ENCODE measurements at places on chromosomes 7 and 10.

- peaks cover 19% of the 10 kb centered on the region for H3K4me1 ChIP-seq
- H3K27ac ChIP-seq = no peak overlapping the region
- peaks cover 3% of the 10 kb centered on the region for H3K27me3 ChIP-seq
- no peak for DNase-seq
These were observed 99.6 kb upstream of the LYZL1 start for GRCh38 chr10:29189256-29189655.

- H3K27ac ChIP-seq = peak overlapping the region; percentile 38
- peaks cover 99% of the 10 kb centered on the region for H3K27me3 ChIP-seq
- no peak overlapping the region for H3K4me3 ChIP-seq
- no peaks in the 10 kb centered on the region for H3K36me3 ChIP-seq
- DNase-seq = peak; percentile 76
- peaks cover 3% of the 10 kb centered on the region for H3K4me1 ChIP-seq
These were observed 19.4 kb downstream of the KAZALD1 start for GRCh38 chr10:101080933-101081931.

GRCh38 chr7:100247152-100247757, 27.5 kb downstream of the PVRIG start:
- peak; percentile 56 for DNase-seq
- peaks cover 48% of the 10 kb centered on the region for H3K4me1 ChIP-seq
- H3K27me3 ChIP-seq = peaks cover 8% of the 10 kb centered on the region
- H3K36me3 ChIP-seq = peaks cover 9% of the 10 kb centered on the region
- peak overlapping the region; percentile 65 for H3K4me3 ChIP-seq

DNA sequence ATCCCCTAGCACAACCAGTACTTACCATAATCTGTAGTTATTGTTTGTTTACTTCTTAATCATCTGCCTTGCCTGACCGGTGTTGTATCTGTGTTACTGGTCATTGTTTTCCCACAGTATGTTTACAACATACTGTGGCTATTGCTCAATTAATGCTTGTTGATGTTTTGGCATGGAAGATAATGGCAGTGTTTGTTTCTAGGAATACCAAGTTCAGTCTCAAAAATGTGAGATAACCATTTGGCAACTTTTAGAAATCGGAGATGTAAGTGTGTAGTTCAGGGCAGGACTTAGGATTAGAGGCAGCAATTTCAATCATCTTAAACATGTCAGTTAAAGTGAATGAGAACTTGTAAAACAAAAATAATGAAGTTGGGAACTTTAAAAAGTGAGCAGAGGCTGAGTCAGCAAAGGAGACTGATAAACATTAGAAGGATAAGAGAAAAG, 8.2 kb downstream of the MINDY3 start:
- no peaks in the 10 kb centered on the region for H3K27me3 ChIP-seq
- H3K36me3 ChIP-seq = peaks cover 83% of the 10 kb centered on the region
- no peak overlapping the region for H3K27ac ChIP-seq
- DNase-seq = no peak
- no peak overlapping the region for H3K4me3 ChIP-seq

- no peak for DNase-seq
- no peak overlapping the region for H3K4me3 ChIP-seq
- no peaks in the 10 kb centered on the region for H3K4me1 ChIP-seq
These were observed 3.0 kb downstream of the CLRN3 start for GRCh38 chr10:127889605-127890195.

- H3K27ac ChIP-seq = no peak overlapping the region
- H3K36me3 ChIP-seq = peaks cover 80% of the 10 kb centered on the region
- H3K4me3 ChIP-seq = no peak overlapping the region
- peaks cover 21% of the 10 kb centered on the region for H3K4me1 ChIP-seq
These were observed 56.9 kb downstream of the XPNPEP1 start for GRCh38 chr10:109866168-109866994.

- peak overlapping the region; percentile 25 for H3K27ac ChIP-seq
- H3K4me1 ChIP-seq = peaks cover 10% of the 10 kb centered on the region
- peaks cover 19% of the 10 kb centered on the region for H3K36me3 ChIP-seq
- H3K4me3 ChIP-seq = no peak overlapping the region
- H3K27me3 ChIP-seq = peaks cover 27% of the 10 kb centered on the region
These were observed 33.5 kb downstream of the SH2B2 start for GRCh38 chr7:102320181-102320580.

DNA sequence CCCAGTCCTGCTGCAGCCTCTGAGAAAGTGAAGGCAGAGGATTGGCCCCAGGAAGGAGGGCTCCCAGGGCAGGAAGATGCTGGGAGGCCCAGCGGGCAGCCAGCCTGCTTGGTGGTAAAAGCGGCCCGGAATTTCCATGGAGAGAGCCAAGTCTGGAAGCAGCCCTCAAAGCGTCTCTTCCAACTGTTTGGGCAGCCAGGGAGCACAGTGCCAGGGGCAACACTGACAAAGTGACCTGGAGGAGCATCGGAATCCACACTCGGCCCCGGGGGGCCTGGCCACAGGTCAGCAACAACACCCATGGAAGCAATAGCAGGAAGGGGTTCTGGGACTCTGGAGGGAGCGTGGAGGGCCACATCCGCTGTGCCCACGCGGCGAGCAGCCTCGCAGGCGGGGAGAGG, 63.2 kb upstream of the FGFR2 start:
- H3K4me1 ChIP-seq = peaks cover 12% of the 10 kb centered on the region
- no peak overlapping the region for H3K27ac ChIP-seq
- DNase-seq = no peak

DNA sequence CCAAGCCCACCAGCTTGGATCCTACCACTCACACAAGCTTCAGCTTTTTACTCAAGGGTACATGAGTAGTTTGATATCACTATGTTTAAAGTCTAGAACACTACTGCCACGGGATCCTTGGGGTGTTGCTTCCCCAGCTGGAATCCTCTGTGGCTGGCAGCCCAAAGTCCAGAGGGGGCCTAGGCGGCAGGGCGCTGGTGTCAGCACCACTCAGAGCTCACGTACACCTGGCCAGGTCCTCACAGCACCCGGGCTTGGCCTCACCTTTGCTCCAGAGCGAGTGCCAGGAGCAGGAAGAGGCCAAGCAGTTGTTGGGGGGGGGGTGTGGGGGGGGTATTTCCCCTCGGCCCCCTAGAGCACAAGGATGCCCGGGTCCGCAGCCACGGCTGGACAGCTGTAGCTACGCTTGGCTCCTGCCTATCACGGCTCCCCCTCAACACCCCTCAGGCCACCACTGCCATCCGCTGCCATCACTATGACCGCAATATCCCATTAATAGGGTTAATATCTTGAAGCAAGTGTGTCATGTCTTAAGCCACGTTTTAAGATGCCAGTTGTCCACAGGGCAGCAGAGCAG, 17.0 kb downstream of the ZDHHC6 start:
- no peaks in the 10 kb centered on the region for H3K4me1 ChIP-seq
- no peak overlapping the region for H3K4me3 ChIP-seq
- no peak overlapping the region for H3K27ac ChIP-seq
- DNase-seq = no peak
- no peaks in the 10 kb centered on the region for H3K27me3 ChIP-seq
- peaks cover 21% of the 10 kb centered on the region for H3K36me3 ChIP-seq
